ENCODE measurements at places on chromosomes 16 and 17.

DNA sequence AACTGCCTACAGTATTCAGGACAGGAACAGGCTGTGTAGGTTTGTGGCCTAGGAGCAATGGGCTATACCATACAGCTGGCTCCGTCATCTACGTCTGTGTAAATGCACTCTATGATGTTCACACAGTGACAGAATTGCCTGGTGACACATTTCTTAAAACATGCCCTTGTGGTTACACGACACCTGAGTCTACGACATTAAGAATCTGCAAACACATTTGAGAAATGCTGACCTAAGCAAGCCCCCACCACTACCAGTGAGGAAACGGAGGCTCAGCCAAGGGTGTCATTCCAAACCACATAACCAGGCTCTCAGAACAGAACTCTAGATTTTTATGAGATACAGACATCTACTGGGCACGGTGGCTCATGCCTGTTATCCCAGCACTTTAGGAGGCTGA lies 23.5 kb downstream of the USP36 start:
- peak; percentile 38 for DNase-seq

DNA sequence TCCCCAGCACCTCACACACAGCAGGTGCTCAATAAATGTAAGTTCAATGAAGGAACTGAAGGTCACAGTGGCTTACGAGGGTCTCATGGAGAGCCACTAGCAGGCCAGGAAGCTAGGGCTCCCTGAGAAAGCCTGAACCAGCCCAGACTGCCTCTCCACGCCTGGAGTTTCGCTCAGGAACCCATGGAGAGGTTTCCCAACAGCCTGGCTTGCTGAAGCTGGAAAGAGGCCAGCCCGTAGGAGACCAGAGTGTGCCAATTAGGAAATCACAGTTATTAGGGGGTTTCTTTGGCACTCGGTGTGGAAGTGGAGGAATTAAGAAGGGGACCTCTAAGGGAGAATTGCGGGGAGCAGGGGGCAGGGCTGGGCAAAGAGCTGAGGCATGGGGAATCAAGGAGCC lies 36.3 kb upstream of the CACNG1 start:
- DNase-seq = no peak

GRCh38 chr17:18042983-18043382 lies 3.8 kb downstream of the GID4 start:
- DNase-seq = no peak

- DNase-seq = no peak
Observed at GRCh38 chr17:75506134-75506533, 9.2 kb downstream of the CASKIN2 start.

GRCh38 chr17:75151930-75152329 lies 2.4 kb downstream of the JPT1 start:
- no peak for DNase-seq

GRCh38 chr16:64250866-64251265 lies 871.0 kb downstream of the CDH11 start:
- DNase-seq = no peak

DNA sequence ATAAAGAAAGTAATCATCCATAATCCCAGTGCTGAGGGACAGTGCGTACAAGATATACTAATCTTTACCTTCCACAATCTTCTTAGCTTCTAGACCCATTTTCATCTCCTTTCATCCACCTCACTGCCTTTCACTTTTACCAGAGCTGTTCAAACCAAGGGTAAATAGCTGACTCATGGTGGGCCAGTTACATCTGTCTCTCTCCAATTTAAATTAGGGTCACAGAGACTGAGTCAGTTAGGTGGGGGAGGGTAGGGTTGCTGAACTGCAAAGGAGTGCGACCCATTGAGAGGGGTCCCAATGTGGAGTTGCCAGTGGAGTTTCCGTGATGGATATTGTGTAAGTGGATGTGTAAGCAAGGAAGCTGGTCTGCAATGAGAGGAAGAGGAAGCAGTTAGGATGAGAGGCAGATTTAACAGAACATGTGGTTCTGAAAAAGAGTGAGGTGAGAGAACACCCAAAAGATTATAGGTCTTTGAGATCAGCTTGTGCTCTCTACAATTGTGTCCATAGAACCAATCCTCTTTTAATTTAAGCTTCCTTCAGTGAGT lies 83.5 kb downstream of the GP2 start:
- no peak for DNase-seq

GRCh38 chr17:27481327-27481726 lies 25.1 kb downstream of the KSR1 start:
- DNase-seq = no peak

- no peak for DNase-seq
Observed at GRCh38 chr16:81470796-81471636, 26.4 kb downstream of the CMIP start.

- DNase-seq = no peak
Observed at GRCh38 chr17:74177018-74177450, 26.4 kb upstream of the RPL38 start.

- no peak for DNase-seq
Observed at GRCh38 chr17:56319531-56319930, 166.3 kb downstream of the ANKFN1 start.

DNA sequence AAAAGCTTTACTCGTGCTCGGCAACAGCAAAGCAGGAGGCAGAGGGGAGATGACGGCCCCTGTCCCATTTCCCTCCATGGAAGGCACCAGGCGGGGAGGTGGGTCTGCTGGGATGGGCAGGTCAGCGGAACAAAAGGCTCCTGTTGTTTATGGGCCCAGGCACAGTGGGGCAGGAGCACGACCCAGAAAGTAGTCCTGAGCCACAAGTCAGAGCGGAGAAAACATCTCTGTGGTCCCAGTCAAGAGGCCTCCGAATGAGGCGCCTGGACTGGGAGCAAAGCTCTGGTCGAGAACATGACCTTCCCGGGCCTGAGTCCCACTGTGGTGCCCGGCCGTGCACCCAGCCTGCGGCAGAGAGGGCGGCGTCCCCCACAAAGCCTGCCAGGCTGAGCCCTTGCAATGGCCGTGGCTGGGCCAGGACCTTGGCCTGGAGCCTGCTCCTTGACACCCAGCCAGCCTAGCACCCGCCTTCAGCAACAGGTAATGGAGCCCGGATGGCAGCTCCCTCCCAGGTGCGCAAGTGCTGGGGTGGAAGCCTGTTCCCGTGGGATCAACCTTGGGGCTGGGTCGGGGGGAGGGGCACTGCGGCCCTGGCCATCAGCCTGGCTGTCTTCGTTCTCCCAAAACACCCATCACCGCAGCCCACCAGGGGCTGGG lies 3.6 kb downstream of the RFNG start:
- DNase-seq = no peak

- no peak for DNase-seq
Observed at GRCh38 chr17:55424893-55425540, 3.4 kb upstream of the MMD start.

DNA sequence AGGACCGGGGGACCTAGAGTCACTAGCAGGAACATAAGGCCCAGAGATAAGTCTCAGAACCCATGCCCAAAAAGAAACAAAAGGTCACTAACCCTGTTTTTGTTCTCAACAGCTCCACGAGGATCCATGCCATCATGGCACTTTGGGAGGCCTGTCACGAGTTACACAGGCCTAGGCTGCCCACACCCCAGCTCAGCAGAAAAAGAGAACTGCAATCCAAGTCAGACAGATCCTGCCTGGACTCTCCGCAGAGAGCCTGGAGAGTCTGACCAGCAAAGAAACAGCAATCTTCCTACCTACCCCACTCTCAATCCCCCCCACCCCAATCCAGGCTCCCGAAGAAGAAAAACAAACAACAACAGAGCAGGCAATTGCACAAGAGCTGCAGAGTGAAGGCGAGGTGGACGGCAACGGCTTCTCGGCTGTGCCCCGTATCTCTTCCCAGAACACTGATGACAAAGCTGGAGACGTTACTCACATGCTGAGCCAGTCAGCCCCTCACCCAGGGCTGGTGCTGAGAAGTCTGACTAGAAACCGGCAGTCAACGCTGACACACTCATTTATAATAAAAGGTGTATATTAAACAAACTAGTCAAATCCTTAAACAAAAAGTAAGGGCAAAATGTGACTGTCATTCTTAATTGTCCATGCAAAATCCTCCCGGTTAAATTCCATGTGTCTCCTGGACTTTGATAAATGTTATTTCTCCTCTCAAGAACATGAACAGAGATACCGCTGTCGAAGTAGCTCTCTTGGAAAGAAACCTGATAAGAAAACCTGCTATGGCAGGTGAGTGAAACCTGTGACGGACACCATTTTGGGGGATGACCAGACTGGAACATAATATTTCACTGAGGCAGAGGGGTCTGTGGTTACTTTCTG lies 89.3 kb downstream of the SMG6 start:
- no peak for DNase-seq

DNA sequence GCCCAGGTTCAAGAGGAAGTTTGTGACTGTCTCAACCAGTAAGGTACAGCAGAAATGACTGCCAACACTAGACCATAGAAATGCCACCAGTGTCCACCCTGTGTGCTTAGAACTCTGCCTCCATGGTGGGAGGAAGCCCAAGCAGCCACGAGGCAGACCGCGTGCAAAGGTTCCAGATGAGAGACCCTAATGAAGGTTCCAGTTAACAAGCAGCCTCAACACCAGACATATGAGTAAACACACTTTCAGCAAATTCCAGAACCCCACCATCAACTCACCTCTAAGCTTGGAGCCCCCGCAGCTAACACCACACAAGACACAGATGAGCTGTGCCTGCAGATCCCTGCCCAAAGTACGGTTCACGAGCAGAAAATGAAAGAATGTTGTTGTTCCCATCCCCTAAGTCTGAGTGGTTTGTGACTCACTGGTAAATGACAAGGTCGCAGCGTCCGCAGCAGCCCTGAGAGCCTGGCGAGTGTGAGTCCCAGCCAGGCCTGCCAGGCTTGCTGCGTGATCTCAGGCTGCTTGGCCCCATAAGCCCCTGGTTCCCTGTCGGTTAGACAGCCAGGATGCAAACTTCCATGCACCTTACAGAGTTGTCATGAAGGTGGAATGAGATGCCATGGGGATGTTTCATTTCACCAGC lies 193.7 kb downstream of the C16orf95 start:
- no peak for DNase-seq

- DNase-seq = no peak
Observed at GRCh38 chr16:78877114-78877655, 723.4 kb downstream of the MAF start.

DNA sequence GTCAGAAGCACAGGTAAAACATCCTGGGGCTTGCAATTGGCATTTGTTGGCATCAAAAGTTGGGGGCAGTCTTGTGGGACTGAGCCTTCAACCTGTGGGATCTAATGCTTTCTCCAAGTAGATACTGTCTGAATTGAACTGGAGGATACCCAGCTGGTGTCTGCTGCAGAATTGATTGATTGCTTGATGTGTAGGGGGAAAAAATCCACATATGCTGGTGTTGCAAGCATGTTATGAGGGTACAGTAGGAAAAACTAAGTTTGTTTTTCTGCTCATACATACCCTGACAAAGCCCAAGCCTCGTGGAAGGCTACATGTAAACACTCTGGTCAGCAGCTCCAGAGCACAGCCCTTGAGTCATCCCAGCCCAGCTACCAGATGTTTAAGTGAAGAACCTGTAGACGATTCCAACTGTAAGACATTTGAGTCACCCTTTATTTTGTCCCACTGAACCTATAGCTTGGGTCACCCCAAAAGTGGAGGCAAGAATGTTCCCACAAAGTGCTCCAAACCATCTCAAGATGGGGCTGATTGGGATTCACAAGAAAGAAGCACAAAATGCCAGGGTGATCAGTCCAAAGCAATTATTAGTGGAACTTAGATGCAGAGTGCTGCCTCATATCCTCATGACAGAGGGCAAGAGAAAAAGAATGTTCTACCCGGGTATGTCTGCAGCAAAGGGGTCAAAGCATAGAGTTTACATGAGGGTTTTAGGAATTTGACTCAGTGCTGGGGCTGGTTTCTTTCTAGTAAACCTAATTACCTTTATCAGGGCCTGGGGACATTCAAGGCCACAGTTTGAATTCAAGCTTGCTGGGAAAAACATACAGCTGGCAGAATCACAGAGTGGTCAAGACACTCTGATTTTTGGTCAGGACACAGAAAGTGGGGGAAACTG lies 9.6 kb upstream of the APPBP2 start:
- no peak for DNase-seq

GRCh38 chr16:57264381-57264780 lies 19.3 kb downstream of the ARL2BP start:
- DNase-seq = no peak

DNA sequence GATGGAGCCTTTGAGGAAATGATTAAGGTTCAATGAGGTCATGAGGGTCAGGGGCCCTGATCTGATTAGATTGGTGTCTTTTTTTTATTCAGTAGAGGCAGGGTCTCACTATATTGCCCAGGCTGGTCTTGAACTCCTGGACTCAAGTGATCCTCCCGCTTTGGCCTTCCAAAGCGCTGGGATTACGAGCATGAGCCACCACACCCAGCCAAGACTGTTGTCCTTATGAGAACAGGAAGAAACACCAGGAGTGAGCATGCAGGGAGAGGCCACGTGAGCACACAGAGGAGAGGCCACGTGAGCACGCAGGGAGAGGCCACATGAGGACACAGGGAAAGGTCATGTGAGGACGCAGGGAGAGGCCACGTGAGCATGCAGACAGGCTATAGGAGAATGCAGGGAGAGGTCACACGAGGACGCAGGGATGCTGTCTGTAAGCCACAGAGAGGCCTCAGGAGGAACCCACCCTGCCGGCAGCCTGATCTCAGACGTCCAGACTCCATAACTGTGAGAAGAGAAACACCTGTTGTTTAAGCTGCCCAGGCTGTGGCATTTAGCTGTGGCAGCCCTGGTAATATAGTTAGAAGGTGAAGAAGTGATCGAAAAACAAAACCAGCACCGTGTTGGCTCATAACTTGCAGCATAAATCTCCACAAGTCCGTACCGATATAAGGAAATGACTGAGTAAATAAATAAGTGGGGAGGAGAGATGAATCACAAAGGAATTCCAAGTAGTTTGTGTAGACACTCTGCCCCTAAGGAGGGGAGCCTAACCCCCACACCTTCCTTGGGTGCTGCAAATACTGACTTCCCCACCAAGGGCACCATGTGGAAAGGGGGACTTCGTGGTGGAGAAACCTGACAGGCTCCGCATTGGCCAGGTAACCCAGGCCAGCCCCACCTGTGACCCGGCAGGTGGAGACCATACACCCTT lies 14.6 kb upstream of the CSNK1D start:
- no peak for DNase-seq

- no peak for DNase-seq
Observed at GRCh38 chr17:74196541-74197317, 6.7 kb upstream of the RPL38 start.

DNA sequence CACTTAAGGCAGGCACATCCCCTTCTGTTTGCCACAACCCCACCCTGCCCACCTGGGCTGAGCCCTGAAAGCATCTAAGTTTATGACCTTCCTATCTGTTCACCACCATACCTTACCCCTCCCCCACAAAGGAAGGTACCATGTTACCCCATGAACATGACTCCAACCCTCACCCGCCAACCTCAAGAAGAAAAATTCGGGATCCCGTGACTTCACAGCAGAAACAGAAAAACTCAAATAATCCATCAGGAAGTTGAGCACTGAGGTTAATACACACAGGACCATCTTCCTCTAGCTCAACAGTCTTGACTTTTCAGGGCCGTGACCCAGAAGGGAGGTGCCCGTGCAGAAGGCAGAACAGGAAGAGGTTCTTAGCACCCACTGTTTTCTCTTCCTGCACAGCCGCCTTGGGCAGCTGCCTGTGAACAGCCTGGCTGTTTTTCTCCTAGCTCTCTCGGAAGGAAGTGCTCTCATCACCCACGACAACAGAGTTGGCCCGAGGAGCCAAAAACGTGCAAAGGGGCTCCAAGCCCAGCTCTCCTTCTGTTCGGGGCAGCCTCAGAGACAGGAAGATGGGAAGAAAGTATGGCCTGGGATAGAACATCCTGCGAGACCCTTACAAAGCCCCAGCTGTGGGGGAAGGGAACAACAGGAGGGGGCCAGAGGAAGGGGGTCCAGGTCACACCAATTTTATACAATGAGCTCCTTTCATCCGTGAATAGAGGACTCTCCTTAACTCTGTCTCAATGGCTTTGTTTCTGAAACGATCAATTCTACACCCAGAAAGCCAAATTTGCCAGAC lies 101.1 kb downstream of the XYLT1 start:
- DNase-seq = peak; percentile 50

All from stimulated activated naive CD4-positive, alpha-beta T cell (primary cell).